Hepatocyte (in vitro differentiated cells): ENCODE measurements at places on chromosomes 4 and X. TPM values are rescaled to one million over a fixed set of nuclear protein-coding genes. Genes with fewer than 3 reads are reported as not detected.

- H3K4me3 ChIP-seq = no peak overlapping the region
- H3K36me3 ChIP-seq = no peaks in the 10 kb centered on the region
- no peak for DNase-seq
- H3K27me3 ChIP-seq = no peaks in the 10 kb centered on the region
Measured at GRCh38 chr4:129498626-129499025, 402.7 kb downstream of the C4orf33 start.

- H3K36me3 ChIP-seq = no peaks in the 10 kb centered on the region
- no peaks in the 10 kb centered on the region for H3K27me3 ChIP-seq
- H3K4me1 ChIP-seq = peaks cover 21% of the 10 kb centered on the region
- no peak overlapping the region for H3K4me3 ChIP-seq
Measured at GRCh38 chr4:78645853-78646757, 94.5 kb downstream of the ANXA3 start.

DNA sequence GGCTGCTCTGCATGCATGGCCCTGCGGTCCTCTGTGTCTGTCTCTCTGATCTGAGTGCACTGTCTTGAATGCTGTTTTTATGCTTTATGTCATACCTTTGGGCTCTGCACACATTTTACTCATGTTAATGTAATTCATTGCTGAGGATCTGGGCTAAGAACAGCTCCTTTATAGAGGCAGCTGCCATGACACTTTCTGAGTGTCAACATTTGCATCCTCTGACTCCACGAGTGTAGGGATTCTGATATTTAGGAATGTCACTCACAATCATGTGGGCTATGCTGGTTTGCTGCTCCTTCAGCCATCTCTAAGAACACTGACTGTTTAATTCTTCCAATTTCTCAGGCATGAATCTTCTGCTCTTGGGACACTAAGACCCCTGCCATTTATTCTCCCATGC, 192.2 kb upstream of the CPEB2 start:
- no peaks in the 10 kb centered on the region for H3K4me1 ChIP-seq
- DNase-seq = no peak
- H3K36me3 ChIP-seq = no peaks in the 10 kb centered on the region
- no peak overlapping the region for H3K27ac ChIP-seq
- H3K4me3 ChIP-seq = no peak overlapping the region

DNA sequence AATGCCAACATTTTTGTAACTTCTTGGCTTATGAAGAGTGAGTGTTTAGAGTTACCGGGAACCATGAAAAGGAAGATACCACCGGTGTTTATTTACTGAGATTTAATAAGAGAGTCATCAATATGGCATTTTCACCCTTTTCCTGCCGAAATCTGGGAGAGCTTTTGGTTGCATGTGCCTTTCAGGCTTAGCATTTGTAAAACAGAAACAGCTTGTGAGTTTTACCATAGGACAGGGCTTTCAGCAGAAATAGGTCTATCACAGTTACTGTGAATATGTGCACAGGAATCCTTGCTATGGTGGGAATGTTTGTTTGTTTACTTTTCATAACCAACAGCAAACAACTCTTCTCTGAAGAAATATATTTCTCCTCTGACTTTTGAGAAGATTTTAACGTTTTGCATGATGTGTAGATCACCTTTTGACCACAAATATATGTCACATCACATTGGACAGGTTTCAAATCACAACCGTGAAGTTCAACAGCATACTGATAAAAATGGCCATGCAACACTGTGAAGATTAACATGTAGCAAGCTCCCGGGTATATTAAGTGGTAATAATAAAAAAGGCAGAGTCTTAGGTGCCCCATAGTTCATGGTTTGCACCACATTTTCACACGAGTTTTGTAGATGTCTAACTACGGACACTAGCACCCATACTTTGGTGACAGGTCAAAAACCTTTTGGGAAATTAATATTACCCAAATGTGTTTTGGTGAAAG, 21.3 kb downstream of the ARHGAP24 start:
- H3K27me3 ChIP-seq = no peaks in the 10 kb centered on the region
- H3K36me3 ChIP-seq = no peaks in the 10 kb centered on the region
- H3K27ac ChIP-seq = peak overlapping the region; percentile 27
- no peak for DNase-seq

GRCh38 chr4:53538756-53539155, 52.5 kb downstream of the LNX1 start:
- H3K4me1 ChIP-seq = peaks cover 7% of the 10 kb centered on the region
- no peak for DNase-seq
- H3K36me3 ChIP-seq = no peaks in the 10 kb centered on the region
- H3K27ac ChIP-seq = no peak overlapping the region
- H3K4me3 ChIP-seq = no peak overlapping the region

DNA sequence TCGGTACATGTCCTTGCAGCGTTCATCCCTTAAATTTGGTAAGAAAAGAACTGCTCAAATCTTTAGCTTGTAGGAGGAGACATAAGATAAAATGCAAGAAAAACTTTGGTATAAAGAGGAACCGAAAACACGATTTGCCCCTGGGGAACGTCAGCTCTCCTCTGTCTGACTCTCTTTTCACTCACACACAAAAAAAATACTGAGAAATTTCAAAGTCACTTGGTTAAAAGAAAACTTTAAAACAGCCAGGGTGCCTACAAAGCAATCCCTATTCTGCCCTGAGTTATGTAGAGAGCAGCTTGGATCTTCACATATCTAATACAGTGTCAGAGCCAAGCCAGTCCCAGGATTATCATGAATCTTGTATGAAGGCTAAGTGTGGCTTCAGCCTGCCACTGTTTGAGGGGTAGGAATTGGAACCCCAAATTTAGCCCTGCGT, 248.5 kb upstream of the CXXC4 start:
- H3K27me3 ChIP-seq = no peaks in the 10 kb centered on the region
- DNase-seq = no peak
- H3K4me1 ChIP-seq = no peaks in the 10 kb centered on the region
- H3K36me3 ChIP-seq = no peaks in the 10 kb centered on the region

GRCh38 chr4:27270435-27270834, 409.8 kb downstream of the STIM2 start:
- H3K27ac ChIP-seq = no peak overlapping the region
- H3K27me3 ChIP-seq = no peaks in the 10 kb centered on the region
- H3K4me3 ChIP-seq = no peak overlapping the region
- DNase-seq = no peak

DNA sequence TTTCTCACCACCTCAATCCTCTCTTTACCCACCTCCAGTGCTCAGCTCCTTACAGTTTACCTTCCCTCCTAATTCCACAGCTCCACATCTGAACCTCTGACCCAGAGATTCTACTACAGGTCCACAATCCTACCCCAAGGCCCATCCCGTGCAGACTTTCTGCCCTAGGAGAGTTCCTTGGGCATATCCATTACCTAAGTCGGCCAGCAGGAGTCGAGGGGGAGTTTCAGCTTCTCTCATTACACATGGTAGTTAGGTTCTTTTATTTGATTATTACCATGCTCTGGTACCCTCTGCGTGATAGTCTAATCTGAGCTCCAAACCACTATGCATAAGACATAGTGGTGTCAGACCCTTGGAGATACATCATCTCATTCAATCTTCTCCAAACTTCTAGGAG, 117.9 kb downstream of the SH3RF1 start:
- no peak for DNase-seq
- peak overlapping the region; percentile 4 for H3K27ac ChIP-seq
- H3K27me3 ChIP-seq = no peaks in the 10 kb centered on the region

DNA sequence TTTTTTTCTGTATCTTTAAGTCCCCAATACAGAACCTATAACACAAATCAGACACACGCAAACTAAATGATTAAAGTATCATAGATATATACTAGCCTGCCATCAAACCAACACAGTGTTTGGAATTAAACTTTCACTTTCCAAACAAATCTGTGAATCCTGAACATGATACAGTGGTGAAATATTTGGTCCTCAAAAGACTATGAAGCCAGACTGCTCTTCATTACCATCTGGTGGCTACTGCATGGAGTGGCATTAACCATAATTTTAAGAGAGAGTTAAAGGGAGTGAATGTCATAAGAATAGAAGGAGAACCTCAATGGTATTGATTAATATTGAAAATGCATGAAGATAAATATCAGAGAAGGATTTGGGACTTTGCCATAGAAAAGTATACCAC, 9.2 kb upstream of the GABRA4 start:
- no peaks in the 10 kb centered on the region for H3K4me1 ChIP-seq
- no peak overlapping the region for H3K27ac ChIP-seq
- DNase-seq = no peak
- H3K27me3 ChIP-seq = no peaks in the 10 kb centered on the region
- H3K4me3 ChIP-seq = no peak overlapping the region

DNA sequence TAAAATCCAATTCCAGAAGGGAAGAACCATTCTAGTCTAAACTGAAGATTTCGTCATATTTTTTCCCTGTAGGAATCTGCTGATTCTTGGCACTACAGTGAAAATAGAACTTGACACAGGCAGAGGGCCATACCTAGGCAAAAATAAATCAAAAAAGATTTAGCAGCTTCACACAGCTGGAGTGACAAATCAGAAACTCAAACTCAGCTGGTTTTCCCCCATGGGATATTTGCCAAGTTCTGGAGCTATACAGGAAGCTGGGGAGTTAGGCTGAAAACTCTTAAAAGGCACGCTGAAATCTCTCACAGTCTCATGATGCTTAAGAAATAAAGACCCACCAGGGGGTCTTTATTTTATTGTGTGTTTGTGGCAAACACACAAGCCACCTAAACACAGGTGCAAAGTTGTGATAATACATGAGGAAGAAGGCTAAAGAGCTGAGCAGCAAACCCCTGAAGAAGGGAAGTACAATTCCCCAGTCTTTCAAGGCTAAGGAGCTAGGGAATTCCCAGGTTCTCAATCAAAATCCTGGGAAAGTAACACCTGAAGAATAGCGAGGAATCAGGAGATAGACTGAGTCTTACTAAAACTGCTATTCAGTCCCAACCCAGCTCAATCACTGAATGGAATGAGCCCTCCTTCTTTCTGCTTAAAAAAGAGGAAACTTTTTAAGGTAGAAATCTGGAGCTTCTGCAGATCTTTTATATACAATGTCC, 32.1 kb upstream of the BEND2 start:
- no peaks in the 10 kb centered on the region for H3K4me1 ChIP-seq
- H3K4me3 ChIP-seq = no peak overlapping the region
- no peak overlapping the region for H3K27ac ChIP-seq
- DNase-seq = no peak

DNA sequence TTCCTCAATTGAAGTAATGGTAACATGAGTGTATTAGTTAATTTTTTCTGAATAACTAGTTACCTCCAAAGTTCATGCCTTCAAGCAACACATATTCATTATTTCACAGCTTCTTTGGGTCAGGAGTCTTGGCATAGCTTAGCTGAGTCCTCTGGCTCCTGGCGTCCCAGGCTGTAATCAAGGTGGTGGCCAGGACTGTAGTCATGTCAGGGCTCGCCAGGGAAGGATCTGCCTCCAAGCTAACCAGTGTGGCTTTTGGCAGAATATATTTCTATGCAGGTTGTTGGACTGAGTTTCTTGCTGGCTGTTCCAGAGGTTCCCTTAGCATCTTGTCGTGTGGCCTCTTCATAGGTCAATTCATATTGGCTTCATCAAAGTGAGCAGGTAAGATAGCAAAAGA, 10.0 kb upstream of the HS3ST1 start:
- H3K4me1 ChIP-seq = no peaks in the 10 kb centered on the region
- no peak overlapping the region for H3K27ac ChIP-seq
- no peaks in the 10 kb centered on the region for H3K27me3 ChIP-seq
- H3K4me3 ChIP-seq = no peak overlapping the region
- DNase-seq = no peak

- H3K4me1 ChIP-seq = peaks cover 18% of the 10 kb centered on the region
- H3K27ac ChIP-seq = no peak overlapping the region
- no peaks in the 10 kb centered on the region for H3K36me3 ChIP-seq
- no peak overlapping the region for H3K4me3 ChIP-seq
- DNase-seq = no peak
- no peaks in the 10 kb centered on the region for H3K27me3 ChIP-seq
Measured at GRCh38 chr4:147814376-147814775, 82.5 kb downstream of the ARHGAP10 start.

GRCh38 chr4:26140150-26140898, 180.5 kb upstream of the RBPJ start:
- H3K27ac ChIP-seq = peak overlapping the region; percentile 89
- H3K4me1 ChIP-seq = peaks cover 32% of the 10 kb centered on the region
- H3K27me3 ChIP-seq = no peaks in the 10 kb centered on the region
- no peak overlapping the region for H3K4me3 ChIP-seq
- H3K36me3 ChIP-seq = no peaks in the 10 kb centered on the region

- H3K27me3 ChIP-seq = no peaks in the 10 kb centered on the region
- no peaks in the 10 kb centered on the region for H3K36me3 ChIP-seq
- no peak overlapping the region for H3K27ac ChIP-seq
- DNase-seq = no peak
- H3K4me3 ChIP-seq = no peak overlapping the region
Measured at GRCh38 chr4:152115794-152116193, 355.0 kb upstream of the GATB start.

- DNase-seq = no peak
- H3K27me3 ChIP-seq = no peaks in the 10 kb centered on the region
- H3K4me1 ChIP-seq = no peaks in the 10 kb centered on the region
- H3K27ac ChIP-seq = no peak overlapping the region
- no peaks in the 10 kb centered on the region for H3K36me3 ChIP-seq
- H3K4me3 ChIP-seq = no peak overlapping the region
Measured at GRCh38 chr4:145830699-145831098, 107.9 kb downstream of the ZNF827 start.

DNA sequence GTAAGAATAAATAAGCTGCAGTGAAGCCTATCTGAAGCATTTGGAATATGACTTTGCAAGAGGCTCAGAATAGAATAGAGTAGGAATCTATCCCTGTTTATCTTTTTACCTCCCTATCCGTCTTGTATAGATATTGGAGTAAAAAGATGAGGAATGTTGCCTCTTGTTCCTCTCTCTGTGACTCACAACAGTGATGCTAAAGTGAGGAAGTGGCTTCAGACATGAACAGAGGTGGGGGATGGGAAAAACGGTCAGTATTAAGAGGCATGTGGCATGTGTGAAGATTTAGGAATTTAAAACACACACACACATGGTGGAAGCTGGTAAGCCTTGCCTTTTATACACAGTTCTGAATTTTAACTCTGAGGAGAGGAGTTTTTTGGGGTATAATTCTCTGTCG, 3.8 kb upstream of the DCAF4L1 start:
- H3K4me3 ChIP-seq = no peak overlapping the region
- no peak overlapping the region for H3K27ac ChIP-seq
- H3K27me3 ChIP-seq = no peaks in the 10 kb centered on the region
- DNase-seq = no peak

- no peaks in the 10 kb centered on the region for H3K36me3 ChIP-seq
- H3K4me3 ChIP-seq = no peak overlapping the region
- no peaks in the 10 kb centered on the region for H3K27me3 ChIP-seq
Measured at GRCh38 chrX:117568238-117568637, 548.4 kb downstream of the KLHL13 start.

GRCh38 chr4:100100985-100101384, 89.3 kb downstream of the DDIT4L start:
- H3K27ac ChIP-seq = no peak overlapping the region
- no peaks in the 10 kb centered on the region for H3K4me1 ChIP-seq
- no peak for DNase-seq
- H3K4me3 ChIP-seq = no peak overlapping the region

- H3K36me3 ChIP-seq = no peaks in the 10 kb centered on the region
- no peak within 1 kb of the TSS for H3K4me3 ChIP-seq
- no peak for DNase-seq
- H3K4me1 ChIP-seq = peaks cover 22% of the 10 kb centered on the region
- H3K27me3 ChIP-seq = no peaks in the 10 kb centered on the region
- no peak within 1 kb of the TSS for H3K27ac ChIP-seq
Measured at GRCh38 chr4:40196724-40197281, at the start of gene RHOH. RHOH (plus strand) TSS chr4:40197031; CDS start chr4:40243387, 46,356 bp downstream.

CENPVL2 gene
- 0.32 TPM in 1 of 2 replicates, not detected in the other for total RNA-seq

IL3RA gene
- 0.30 and 1.6 TPM in 2 replicates for total RNA-seq

AKAP14 gene
- total RNA-seq = not detected in 2 replicates

SLITRK2 gene
- 0.03 and 0.04 TPM in 2 replicates for total RNA-seq

LARP7 gene
- total RNA-seq = 36.0 and 50.0 TPM in 2 replicates
